Iris pigment epithelial cell (primary cell): ENCODE measurements at places on chromosomes 11 and 22.

GRCh38 chr11:112776834-112777233, 184.4 kb upstream of the NCAM1 start:
- no peak for DNase-seq

DNA sequence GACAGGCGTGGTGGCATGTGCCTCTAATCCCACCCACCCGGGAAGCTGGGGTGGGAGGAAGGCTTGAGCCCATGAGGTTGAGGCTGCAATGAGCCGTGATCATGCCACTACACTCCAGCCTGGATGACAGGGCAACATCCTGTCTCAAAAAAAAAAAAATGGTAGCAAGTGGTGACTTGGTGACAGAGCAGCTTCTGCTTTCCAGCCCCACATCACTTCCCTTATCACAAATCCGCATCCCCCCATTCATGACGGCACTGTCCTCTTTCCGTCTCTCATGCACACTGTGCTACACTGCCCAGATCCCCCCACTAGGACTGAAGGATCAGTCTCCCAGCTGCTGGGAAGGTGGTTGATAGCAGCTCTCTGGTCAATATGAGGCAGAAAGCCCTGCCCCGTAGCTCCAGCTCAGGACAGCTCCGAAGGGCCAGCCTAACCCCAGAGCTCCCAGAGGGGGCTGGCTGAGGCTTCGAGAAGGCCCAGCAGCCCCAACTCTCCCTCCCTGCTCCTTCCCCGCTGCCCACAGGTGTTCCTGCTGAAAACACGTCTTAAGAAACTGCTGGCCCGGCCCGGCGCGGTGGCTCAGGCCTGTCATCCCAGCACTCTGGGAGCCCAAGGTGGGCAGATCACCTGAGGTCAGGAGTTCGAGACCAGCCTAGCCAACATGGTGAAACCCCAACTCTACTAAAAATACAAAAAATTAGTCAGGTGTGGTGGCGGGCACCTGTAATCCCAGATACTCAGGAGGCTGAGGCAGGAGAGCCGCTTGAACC, 15.9 kb downstream of the PGA5 start:
- DNase-seq, result no peak

DNA sequence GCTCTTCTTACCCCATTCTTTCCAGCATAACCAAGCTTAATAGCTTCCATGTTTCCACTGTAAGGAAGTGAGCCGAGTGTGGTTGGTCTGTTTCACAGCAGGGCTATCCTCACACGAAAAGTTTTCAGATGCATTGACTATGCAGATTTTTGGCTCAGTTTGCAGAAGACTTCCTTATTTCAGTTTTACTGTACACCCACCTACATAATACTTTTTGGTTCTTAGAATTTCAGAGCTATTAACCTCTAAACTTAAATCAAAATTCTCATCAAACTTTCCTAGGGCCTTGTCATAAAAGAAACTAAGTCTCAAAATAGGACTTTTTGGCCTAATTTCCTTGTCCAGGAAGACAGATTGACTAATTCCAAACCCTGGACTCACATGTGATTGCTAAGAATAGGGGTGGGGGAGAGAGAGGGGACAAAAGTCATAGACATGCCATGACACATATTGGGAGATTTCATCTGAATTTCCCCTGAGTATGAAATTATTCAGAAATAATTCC, 7.3 kb upstream of the EHF start:
- DNase-seq, result no peak

DNA sequence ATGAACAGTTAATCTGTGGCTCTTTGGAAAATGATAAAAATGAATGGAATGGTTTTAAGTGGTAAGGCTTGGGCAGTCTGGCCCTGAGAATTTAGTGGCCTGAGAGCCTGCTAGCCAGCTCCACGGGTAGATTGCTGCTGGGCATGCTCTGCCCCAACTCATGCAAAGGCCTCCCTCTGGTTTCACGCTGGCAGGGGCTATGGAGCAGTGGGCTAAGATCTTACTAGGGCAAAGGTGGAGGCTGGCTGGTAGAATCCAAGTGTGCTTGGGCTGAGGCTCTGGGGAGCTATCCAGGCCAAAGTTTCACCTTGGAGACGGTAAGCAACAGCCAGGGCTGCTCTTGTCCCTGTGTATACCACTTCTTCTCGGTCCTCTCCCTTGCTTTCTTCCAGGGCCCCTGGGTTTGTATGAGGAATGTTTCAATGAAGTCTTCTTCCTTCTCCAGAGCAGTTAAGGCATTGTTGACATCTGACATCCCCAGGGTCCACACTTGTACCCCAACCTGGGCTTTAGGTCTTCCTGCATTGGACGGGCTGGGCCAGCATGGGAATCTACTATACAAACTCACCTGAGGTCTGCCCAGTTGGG, 27.4 kb downstream of the UBE2L3 start:
- DNase-seq, result peak; percentile 21

DNA sequence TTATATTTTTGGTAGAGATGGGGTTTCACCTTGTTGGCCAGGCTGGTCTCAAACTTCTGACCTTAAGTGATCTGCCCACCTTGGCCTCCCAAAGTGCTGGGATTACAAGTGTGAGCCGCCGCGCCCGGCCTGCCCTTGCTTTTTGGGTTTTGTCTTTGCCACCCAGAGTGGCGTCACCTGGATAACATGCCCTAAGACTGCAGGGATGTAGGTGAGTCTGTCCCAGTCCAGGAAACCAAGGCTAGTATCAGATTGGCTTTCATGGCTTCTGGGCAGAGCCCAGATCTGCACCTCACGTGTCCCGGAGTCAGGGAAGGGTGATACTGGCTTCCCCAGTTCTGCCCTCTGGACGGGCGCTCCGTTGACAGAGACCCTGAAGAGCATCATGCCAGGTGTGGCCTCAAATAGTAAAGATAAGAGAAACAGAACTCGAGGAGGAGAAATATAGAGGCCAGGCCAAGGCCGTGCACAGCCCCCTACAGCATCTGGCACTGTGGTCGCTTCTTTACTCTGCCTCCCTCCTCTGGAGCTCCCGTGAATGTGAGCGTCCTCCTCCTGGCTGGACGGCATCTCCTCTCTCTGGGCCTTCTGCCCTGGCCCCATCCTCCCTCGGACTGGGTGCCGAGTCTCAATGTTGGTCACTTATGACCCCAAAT, 7.8 kb upstream of the APOBEC3B start:
- no peak for DNase-seq

DNA sequence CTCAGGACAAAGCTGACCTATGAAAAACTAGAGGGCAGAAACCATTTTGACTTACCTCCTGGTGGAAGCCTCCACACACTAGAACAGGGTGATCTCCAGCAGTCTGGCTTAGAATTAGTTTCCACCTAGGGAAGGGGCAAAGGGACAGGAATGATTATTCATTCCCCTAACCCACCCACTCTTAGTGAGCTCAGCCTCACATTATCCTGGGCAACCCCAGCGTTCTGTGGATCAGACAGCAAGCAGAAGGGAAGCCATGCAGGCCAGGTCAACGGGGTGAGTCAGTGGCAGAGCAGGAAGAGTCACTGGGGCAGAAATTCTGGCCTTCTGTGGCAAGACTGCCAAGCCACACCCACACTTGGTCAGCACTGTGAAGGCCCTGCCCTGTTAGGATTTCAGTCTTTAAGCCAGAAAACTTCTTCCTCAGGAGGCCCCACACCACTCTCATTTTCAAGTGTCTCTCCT, 10.5 kb downstream of the NUMA1 start:
- peak; percentile 86 for DNase-seq

DNA sequence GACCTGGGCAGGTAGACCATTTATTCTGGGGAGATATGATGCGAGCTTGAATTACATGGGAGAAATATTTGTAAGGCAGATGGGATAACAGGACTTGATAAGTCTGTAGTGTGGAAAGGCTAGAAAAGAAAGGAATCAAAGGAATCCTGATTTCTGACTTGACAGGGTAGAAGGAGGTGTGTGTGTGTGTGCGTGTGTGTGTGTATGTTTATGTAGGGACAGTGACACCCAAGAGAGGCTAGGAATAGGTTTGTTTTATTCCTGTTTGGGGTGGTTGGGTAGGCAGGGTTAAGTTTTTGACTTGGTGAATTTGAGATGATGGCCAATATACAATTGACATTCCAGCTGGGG, 390 bp upstream of the HTATIP2 start:
- no peak for DNase-seq
